ENCODE measurements at places on chromosomes 12 and 14. TPM values are rescaled to one million over a fixed set of nuclear protein-coding genes. Genes with fewer than 3 reads are reported as not detected.

GRCh38 chr14:96249029-96249428, 7.0 kb upstream of the BDKRB1 start:
- no peak for DNase-seq

DNA sequence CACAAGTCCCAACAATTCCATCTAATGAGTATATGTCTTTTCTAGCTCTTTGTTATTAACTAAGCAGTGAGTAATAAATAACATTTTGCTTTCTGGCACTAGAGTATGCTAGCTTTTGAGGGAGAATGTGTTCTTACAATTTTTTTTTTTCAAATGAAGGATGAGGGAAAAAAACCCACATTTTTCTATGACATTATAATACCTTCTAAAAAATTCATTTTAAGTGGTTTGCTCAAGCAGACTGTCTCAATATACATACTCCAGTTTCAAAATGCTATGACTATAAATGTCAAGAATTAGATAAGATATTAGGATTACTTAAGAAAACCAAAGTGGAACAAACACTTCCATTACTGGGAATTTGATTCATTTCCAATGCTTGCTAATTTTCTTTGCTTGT, 394.6 kb downstream of the C12orf75 start:
- DNase-seq = no peak

DNA sequence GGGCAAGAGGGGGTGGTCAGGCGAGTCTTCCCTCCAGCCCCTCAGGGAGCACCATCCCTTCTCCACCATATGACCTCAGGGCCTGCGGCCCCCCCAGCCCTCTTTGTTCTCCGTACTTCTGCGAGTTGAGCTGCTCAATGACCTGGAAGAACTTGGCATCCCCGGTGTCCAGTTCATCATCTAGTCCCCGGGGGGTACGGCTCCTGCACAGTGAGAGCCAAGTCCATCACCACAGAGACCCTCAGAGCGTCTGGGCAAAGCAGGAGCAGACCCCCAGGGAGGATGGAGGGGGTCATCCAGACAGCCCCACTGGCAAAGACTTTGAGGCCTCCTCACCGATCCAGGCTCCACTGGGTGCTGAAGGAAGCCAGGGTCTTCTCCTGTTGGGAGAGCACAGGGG, 8.9 kb downstream of the ADCY4 start:
- DNase-seq = no peak

DNA sequence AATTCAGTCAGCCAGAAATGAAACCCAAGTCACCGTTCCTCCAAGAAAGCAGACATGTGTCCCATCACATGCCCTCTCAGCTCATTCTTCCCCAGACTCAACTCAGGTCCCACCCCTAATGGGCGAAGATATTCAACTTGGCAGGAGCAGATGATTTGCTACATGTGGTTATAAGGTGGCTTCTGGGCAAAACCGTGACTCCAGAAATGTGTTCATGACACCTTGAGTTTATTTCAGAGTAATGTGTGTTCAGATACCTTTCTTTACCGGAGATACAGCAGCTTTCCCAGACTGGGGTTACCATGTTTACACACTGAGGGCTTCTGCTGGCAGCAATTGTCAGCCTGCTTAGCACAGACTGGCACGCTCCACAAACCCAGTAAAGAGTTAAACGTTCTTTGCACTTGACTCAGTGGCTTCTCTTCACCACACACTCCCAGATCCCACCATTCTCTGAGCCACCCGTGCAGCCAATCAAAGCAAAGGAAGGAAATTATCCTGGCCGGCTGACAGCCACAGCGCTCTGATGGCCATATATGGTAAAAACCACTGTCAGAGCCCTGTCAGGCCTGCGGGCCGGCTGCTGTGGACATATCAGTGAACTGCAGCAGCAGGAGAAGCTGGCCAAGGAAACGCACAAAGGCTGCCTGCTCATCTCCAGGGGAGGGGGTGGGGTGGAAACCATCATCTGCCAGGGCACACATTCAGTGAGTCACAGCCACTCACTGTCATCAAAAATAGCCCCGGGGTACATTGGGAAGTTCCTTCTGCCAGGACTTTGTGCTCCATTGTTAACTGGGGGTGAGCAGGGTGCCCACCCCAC, 39.9 kb downstream of the CORO1C start:
- peak; percentile 89 for DNase-seq

Gene PTGDR
- 1.0 TPM for total RNA-seq

GRCh38 chr12:54439096-54439495, 20.0 kb upstream of the ITGA5 start:
- DNase-seq = peak; percentile 33

Gene SPX
- 16.5 TPM for total RNA-seq

Gene KLRC2
- total RNA-seq = not detected

DNA sequence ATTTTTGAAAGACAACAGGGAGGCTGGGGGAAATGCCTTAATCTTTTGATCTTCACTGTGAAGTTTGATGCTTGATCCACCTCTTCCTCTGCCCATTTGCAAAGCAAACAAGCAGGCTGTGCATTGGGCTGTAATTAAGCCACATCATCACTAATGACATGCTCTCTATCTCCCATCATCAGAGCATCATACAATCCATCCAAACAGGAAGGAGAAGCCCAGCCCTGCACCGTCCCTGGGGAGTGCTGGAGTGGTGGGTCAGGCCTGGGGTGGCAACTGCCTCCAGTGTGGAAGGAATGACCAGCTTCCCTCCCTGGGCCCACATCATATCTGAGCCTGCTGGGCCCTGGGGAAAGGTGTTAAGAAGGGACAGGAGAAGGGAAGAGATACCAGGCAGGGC, 6.9 kb upstream of the KRT74 start:
- DNase-seq = no peak

- DNase-seq = no peak
Observed at GRCh38 chr14:68047906-68048305, 228.3 kb downstream of the RAD51B start.

Gene VASH1
- total RNA-seq = 14.0 TPM

Gene IRAK3
- total RNA-seq = 3.6 TPM

Gene CLEC4C
- not detected for total RNA-seq
